Diencephalon (tissue), 1 donor: ENCODE measurements at places on chromosomes 3 and 15. TPM values are rescaled to one million over a fixed set of nuclear protein-coding genes. Genes with fewer than 3 reads are reported as not detected.

The PLSCR4 gene
- 30.2 TPM for total RNA-seq

The LRTM1 gene
- total RNA-seq, result not detected

The UTS2B gene
- total RNA-seq, result not detected

The GOLGA8T gene
- total RNA-seq, result 0.69 TPM

The NCEH1 gene
- total RNA-seq, result 13.6 TPM

The C3orf18 gene
- total RNA-seq, result 28.1 TPM

The RYR3 gene
- 23.1 TPM for total RNA-seq

The ZNF80 gene
- 0.23 TPM for total RNA-seq

The ALDH1A2 gene
- 7.4 TPM for total RNA-seq

The GOLGA8R gene
- 2.1 TPM for total RNA-seq

The LXN gene
- 9.5 TPM for total RNA-seq

The TMC3 gene
- total RNA-seq, result 0.23 TPM

The PARP14 gene
- total RNA-seq, result 15.0 TPM

The CSTA gene
- total RNA-seq, result 1.4 TPM

The ATP13A5 gene
- 0.92 TPM for total RNA-seq

The DCLK3 gene
- total RNA-seq, result 15.0 TPM

The C3orf22 gene
- not detected for total RNA-seq

The GNAI2 gene
- total RNA-seq, result 108 TPM

The SMCO1 gene
- total RNA-seq, result not detected

The LRRC34 gene
- 24.5 TPM for total RNA-seq

The FILIP1L gene
- total RNA-seq, result 3.5 TPM

The CAMK2N2 gene
- 15.0 TPM for total RNA-seq

The EXD1 gene
- under 0.01 TPM for total RNA-seq

The RHO gene
- total RNA-seq, result not detected

The MYZAP gene
- 3.2 TPM for total RNA-seq

The ZIC1 gene
- 136 TPM for total RNA-seq

The FBXO40 gene
- not detected for total RNA-seq

The RPS17 gene
- total RNA-seq, result 1,366 TPM

The DUOXA1 gene
- not detected for total RNA-seq

The SLC6A20 gene
- total RNA-seq, result 5.1 TPM

The ESYT3 gene
- 4.4 TPM for total RNA-seq

The LYSMD2 gene
- total RNA-seq, result 14.1 TPM

The FAH gene
- total RNA-seq, result 9.2 TPM

The FOXB1 gene
- total RNA-seq, result 2.1 TPM

The HAPLN3 gene
- 13.8 TPM for total RNA-seq

The CELF6 gene
- total RNA-seq, result 19.8 TPM

The GREM1 gene
- total RNA-seq, result under 0.01 TPM

The SEC22C gene
- total RNA-seq, result 55.8 TPM

The FSD2 gene
- not detected for total RNA-seq

The LRRC3B gene
- 39.9 TPM for total RNA-seq

The TUSC7 gene
- not detected for total RNA-seq

The DUT gene
- total RNA-seq, result 72.7 TPM

The BNC1 gene
- total RNA-seq, result not detected

The ITIH3 gene
- total RNA-seq, result not detected

The ERICH6 gene
- 0.46 TPM for total RNA-seq

The PPP1R14D gene
- total RNA-seq, result not detected

The SPTBN5 gene
- total RNA-seq, result 0.92 TPM

The SAMMSON gene
- 0.23 TPM for total RNA-seq
